CD4-positive, alpha-beta T cell treated with Interleukin-10 for 1 hour (primary cell): ENCODE measurements at places on chromosomes 5 and 9.

DNA sequence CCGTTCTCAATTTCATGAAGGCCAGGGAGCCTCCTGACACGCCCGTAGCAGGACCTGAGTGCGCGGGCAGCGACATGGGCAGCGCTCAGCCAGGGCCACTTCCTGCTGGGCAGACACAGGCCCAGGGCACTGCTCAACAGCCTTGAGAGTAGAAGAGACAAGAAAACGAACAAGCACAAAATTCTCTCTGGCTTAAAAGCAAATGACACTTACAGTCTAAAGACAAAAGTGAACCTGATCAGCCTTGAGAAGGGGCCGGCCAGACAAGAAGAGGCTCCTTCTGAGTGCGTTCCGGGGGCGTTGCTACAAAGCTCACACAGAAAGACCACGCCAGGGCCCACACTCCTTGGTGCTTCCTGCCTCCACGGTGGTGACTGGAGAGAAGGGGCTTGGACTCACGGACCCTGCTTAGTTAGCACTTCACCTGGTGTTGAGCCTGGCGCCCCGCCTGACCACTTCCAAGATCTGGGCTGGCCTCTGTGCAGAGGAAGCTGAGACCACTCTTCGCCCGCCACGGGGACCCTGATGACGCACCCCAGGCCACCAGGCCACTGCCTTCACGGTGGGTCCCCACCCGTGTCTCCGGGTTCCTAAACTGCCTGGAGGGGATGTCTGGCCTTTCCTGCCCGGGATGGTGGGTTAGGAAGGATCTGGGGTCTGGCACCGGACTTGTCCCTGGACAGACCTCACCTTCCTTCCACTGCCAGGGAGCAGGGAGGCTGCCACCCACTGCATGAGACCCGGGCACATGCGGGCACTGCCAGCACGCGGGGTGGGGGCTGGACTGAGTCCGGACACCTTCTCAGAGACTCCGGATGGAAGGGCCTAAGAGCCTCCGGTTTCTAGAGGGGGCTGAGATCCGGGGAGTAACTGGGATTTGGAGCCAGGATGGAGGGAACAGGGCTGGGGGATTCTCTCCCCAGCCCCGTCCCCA, 1.3 kb downstream of the SLC12A7 start:
- DNase-seq = no peak

DNA sequence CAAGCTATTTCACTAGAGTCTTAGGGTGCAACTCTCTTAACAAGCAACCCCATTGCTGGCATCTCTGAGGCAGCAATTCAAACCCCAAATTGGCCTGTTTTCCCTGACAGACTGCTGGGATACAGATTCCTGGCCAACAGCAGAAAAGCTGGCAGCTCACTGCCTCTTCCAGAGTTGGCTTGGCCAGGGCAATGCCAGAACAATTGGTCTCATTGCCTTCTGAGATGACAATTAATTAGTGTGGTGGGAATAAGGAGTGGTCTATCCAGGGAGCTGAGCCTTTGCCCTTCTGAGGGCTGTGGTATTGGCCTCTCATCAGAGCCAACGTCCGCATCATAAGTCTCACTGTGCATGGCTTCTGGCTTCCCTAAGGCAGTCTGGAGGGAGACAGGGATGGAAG, 183.2 kb downstream of the GNAQ start:
- no peak for DNase-seq

DNA sequence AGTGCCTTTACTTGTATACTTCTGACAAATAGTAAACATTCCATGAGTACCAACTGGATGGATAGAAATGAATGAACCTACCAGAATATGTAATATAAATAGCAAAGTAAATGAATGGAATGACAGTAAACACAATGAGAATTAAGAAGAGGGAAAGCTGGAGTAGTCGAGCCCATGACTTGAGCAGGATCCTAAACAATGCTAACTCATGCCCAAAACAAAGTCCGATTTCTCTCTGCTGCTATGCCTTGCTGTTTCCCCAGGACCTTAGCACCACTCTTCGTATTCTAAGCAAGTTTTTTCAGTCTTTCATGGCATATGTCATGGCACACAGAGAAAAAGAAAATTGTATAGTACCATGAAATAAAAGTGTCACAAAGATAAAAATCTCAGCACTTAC, 1.8 kb downstream of the XPA start:
- no peak for DNase-seq

DNA sequence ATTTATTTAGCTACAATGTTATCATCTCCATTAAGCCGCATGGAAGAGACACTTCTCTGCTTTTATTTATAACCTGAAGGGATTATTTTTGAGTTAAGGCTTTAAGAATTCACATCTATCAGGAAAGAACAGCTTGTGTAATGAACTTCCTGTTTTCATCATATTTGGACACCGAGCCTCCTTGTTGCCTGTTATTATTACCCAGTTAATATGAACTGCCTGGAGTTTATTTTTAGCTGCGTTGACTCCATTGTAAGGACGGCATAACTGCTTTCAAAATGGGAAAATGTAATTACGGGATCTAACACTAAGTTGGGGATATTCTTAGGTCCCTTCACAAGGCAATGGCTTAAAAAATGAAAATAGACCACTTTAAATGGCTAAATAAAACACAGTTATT, 89.0 kb upstream of the NR4A3 start:
- no peak for DNase-seq

- DNase-seq = no peak
Measured at GRCh38 chr9:91908293-91908623, 41.8 kb downstream of the ROR2 start.

DNA sequence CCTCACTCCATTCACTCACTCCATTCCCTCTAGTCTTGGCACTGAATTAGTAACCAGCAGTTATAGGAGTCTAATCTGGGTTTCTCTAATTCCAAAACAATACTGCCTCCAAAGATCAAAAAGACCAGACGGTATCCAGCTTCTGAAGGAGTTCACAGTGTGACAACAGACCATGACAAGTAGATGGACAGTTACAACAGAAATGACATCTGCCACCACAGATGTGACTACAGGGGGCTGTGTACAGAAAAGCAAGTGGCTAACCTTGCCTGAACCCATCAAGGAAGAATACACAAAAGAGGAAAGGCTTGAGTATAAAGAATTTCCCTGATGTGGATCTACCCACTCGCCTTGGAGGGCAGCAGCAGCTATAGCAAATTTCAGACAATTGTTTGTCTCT, 112.4 kb downstream of the ACTL7B start:
- DNase-seq = no peak

GRCh38 chr5:133652951-133653759, 40.8 kb upstream of the FSTL4 start:
- DNase-seq = no peak

DNA sequence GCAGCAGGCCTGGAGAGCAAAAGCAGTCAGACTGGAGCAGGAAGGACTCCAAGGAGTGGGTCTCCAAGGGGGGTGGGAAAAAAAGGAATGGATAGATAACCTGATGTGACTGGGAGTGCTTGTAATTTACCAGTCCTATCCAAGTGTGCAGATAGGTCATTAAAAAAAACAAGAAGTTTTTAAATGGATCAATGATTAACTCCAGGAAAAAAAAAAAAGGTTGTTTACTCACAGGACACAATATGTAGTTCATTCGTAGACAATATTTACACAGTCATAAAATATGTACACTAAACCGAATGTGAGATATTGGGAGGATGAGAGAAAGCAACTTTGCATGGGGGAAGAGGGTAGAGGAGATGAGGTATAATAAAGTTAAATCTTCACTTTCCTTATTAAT, 20.4 kb downstream of the ZBTB5 start:
- no peak for DNase-seq

DNA sequence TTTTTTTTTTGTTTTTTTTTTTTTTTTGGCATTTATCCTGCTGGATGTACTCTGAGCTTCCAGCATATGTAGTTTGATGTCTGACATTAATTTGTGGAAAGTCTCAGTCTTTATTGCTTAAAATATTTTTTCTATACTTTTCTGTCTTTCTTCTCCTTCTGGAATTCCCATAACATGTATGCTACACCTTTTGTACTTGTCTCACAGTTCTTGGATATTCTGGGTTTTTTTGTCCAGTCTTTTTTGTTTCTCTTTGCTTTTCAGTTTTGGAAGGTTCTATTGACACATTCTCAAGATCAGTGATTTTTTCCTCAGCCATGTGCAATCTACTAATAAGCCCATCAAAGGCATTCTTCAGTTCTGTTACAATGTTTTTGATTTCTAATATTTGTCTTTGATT, 19.4 kb upstream of the RFK start:
- no peak for DNase-seq

GRCh38 chr5:149581192-149581861, at the start of gene ARHGEF37:
Gene ARHGEF37 (plus strand): TSS chr5:149581498. CDS start chr5:149597770, 16,272 bp downstream.
- peak; percentile 31 for DNase-seq

GRCh38 chr9:88829276-88829675, 162.0 kb upstream of the S1PR3 start:
- DNase-seq = no peak

DNA sequence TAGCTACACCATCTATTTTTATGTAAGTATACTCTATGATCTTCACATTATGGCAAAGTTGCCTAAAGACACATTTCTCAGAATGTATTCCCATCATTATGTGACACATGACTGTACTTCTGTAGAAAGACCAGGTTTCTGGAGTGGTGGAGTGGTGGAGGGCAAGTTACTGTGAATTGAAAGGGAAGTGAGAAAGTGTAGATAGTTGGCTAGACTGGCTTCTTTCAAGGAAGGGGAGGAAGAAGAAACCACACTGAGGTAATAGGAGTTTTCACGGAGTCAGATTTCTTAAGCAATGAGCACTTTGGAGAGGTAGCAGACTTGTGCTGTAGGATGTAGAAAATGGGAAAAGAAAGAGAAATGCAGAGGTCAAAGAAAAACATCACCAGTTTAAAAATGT, 50.9 kb upstream of the EQTN start:
- no peak for DNase-seq

DNA sequence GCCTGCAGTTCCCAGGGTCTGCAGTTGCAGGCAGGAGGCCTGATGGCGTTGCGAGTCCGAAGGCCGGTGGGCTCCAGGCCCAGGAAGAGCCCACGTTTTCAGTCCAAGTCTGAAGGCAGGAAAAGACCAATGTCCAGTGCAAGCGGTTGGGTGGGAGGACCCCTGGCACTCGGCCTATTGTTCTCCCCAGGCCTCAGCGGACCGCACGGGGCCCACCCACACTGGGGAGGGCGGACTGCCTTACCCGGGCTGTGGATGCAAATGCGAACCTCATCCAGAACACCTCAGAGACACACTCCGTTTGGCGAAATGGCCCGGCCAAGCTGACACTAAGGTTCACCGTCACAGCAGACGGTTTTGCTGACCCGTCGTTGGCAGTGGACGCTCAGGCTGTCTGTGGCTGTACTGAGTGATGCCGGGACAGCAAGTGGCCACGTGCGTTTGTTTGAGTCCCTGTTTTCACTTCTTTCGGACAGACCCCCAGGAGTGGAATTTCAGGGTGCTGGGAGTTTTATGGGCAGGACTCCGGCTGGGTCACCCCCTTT, 10.2 kb upstream of the SEC16A start:
- DNase-seq = no peak

GRCh38 chr5:103840600-103840999, 278.0 kb upstream of the NUDT12 start:
- no peak for DNase-seq

DNA sequence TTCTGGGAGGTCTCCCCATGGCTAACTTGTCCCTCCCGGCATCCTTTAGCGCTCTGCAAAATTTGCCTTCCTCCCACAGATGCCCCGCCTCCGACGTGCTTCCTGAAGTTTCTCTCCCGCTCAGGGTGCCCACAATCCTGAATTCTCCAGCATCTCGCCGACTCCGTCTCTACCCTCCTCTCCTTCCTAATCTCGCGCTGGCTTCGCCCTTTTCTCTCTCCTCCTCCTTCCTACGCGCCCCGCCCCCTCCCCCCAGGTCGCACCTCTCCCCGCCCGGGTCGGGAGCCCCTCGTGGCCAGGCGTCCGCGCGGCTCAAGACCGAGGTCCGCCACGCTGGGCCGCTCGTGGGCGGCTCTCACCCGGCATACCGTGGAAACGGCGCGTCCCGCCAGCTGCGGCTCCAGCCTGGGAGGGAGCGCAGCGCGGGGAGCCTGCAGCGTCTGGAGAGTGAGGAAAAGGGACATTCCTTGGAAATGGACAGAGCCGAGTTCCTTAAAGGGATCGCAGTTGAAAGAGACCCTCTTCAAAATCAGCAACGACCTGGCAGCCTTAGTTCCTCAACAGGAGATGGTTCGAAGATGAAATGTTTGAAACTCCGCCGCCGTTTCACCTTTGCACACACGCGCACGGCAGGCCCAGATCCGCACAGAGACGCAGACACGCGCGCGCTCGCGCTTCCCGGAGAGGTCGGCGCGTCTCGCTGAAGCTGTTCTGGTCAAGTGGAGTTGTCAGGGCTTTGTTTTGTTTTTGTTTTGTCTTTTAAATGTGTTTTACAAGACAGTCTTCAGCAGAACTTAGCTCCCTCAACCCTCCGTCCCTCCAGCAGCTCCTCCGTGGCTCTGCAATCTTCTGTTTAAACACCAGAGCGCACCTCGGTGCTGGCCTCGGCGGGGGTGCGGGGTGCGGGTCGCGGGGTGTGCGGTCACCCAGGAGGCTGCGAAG, 5.0 kb upstream of the IRX2 start:
- no peak for DNase-seq

DNA sequence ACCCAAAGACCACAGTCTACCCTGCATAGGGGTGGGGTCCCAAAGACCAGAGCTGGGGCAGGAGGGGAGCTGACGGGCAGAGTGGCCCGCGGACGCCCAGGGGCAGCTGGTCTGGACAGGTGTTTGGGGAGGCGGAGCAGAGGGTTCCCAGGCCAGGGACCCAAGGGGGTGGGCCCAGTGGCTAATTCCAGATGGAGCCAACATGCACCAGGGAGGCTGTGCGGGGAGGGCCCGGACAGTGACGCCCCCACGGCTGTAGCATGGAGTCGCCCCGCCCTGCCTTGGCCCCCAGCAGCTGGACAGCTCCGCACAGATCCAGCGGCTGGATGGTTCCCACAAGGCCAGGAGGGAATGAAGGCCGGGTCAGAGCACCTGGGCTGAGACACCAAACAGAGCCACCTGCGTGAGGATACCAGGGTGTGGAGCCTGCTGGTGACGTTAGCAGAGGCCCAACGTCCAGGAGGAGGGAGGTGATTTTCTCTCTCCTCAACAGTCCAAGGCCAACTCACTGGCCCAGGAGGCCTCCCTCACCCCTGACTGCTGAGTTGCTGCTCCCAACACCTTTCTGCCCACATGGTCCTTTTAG, 55.3 kb upstream of the EGFL7 start:
- no peak for DNase-seq

DNA sequence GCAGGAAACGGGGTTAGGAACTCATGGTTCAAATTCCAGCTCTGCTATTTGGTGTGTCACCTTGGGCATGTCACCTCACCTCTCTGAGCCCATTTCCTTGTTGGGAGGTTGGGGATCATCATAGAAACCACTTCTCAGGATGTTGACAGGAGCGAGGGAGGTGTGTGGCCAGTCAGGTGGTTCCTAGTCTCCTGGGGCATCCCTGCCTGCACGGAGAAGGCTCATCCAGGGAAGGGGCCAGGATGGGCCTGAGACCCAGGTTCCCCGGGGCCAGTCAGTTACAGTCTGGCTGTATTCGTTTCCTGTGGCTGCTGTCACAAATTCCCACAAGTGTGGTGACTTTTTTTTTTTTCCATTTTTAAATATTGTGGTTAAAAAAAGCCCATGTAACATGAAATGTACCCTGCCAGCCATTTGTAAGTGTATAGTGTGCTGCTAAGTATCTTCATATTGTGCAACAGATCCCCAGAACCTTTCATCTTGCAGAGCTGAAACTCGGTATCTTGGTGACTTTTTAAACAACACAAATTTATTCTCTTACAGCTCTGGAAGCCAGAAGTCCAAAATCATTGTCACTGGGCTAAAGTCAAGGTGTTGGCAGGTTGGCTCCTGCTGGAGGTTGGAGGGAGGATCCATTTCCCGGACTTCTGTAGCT, 78.7 kb upstream of the UNC5A start:
- no peak for DNase-seq

- no peak for DNase-seq
Measured at GRCh38 chr9:86282979-86283535, 719 bp upstream of the ISCA1 start.
